NCI-H1092 (cell line): ENCODE measurements at places on chromosomes 5 and 9.
A peak's percentile ranks its signal among the peaks of the same experiment; 100 is the strongest.

GRCh38 chr5:181223729-181224389, 778 bp downstream of the TRIM41 start:
- no peak for DNase-seq

DNA sequence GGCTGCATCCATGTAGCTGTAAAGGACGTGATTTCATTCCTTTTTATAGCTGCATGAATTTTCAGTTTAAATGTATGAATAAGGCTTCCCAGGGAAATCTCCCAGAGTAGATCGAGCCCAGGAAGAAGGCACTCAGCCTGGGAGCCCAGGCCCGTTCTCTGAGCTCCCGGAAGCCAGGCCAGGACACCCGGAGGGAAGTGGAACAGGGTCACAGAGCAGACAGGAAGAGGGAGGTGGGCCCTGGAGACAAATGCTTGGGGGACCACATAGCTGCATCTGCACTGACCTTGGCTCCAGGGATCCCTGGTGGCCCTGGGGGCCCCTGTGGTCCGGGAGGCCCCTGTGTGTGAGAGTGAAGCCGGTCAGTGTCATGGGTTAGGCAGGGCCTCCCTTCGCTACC, 19.7 kb upstream of the PHYKPL start:
- DNase-seq: no peak

GRCh38 chr9:119775410-119775809, 406.2 kb upstream of the BRINP1 start:
- DNase-seq: no peak

DNA sequence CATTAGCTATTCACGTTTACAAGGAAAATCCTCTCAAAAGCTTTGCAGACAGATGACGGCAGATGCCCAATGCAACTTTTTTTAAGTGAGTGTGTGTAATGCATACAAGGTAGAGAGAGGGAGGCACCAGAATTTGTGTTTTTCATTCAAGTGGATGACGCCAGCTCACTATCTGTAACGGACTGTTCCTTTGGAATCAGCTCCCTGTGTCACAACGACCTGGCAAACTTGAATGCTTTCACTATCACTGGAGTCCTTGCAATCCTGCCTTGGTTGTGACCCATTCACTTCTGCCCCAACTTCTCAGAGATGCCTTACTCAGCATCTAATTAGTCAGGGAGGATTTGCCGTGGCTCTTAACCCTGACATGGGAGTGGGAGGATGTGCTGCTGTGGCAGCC, 148.5 kb downstream of the BNC2 start:
- DNase-seq: no peak

DNA sequence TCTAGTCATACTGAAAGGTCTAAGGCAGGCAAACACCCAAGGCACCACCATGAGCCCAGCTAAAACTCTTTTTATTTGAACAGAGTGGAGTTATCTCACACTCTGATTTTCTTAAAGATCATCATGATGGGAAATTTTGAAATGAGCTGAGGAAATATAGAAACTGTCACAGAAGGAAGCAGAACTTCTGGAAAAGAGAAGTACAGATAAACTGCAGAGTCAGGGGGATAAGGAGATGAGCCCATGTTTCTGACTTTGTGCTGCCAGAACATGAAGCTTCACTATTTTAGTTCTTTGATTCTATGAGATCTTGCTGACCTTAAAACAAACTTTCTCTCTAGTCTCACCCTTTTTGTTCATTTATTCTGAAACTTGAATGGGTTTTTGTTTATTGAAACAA, 406.5 kb upstream of the EDIL3 start:
- DNase-seq: no peak

DNA sequence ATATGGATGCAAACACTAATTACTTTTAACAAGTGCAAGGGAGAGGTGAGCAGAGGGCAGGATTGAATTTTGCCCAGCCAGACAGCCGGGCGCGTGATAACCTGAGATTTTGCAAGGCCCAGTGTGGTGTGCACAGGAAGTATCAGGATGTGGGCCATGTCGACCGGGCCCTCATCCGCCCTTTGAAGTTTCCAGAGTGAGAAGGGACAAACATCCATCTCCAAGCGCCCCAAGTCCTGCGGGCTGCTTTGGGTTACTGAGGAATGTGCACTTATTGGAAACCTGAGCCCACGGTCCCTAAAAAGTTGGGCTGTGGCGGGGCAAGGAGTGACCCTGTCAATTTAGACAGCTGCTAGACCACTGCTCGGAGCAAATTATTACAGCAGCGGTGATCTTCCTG, 272.2 kb upstream of the IRX2 start:
- DNase-seq: no peak

- no peak for DNase-seq
These were observed 2.1 kb downstream of the RGS3 start for GRCh38 chr9:113465599-113466140.

- no peak for DNase-seq
These were observed 935.1 kb upstream of the WWC1 start for GRCh38 chr5:167356374-167356773.

- DNase-seq: no peak
These were observed 25.9 kb upstream of the PTAR1 start for GRCh38 chr9:69785757-69786156.

- no peak for DNase-seq
These were observed 77.3 kb downstream of the NNT start for GRCh38 chr5:43680286-43680685.

DNA sequence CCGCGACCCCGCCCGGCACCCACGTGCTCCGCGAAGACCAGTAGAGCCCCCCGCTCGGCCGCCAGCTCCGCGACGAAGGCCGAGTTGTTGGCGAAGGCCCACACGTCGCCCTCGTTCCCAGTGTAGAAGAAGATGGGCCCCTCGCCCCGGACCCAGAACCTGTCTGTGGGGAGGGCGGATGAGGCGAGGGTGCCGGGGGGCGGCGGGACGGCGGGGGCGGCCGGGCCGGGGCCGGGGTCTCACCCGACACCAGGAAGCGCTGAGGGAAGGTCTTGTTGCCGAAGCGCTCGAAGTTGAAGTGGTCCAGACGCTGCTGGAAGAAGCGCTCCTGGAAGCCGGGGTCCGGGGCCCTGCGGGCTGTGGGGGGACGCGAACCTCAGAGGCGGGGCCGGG, 317 bp downstream of the DPP7 start:
- DNase-seq: no peak

GRCh38 chr5:175718401-175719108, 60.7 kb downstream of the HRH2 start:
- no peak for DNase-seq

- DNase-seq: no peak
These were observed 39.7 kb downstream of the BNC2 start for GRCh38 chr9:16830806-16831205.

DNA sequence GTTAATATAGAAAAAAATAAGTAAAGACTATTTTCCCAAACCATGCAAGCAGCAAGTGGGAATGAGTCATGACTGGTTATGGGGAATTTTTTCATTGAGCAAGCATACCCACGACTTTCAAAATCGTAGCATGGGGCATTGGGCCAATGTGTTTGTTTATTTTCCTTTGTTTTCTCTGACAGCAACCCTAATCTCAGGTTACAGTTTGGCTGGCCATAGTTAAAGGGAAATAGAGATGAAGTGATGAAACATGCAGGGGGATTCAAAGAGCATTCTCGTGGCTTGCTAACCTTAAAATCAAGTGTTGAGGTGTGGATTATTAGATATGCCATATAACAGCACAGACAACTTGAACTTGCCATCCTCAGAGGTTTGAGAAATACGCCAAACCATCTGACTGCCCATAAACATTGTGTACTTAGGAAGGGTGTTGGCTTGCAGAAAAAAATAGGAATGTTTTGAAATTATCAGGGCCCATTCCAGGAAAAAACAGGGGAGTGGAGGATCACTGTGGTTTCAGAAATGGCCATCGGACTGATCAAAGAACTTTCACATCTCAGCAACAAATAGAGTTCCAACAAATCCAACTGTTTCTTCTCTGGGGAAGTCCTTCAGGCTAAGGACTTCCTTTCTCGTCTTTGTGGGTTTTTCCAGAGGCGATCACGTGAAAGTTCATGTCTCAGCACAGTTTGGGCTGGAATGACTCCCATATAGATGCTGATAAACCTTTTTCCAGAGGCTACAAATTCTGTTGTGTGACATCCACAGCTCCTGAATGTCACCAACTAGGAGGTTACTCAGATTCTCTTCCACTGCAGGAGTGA, 259.1 kb downstream of the SYK start:
- DNase-seq: peak; percentile 74

GRCh38 chr9:130064621-130065020, 10.9 kb downstream of the GPR107 start:
- DNase-seq: no peak

GRCh38 chr5:171421331-171422262, 2.1 kb downstream of the FGF18 start:
- no peak for DNase-seq

DNA sequence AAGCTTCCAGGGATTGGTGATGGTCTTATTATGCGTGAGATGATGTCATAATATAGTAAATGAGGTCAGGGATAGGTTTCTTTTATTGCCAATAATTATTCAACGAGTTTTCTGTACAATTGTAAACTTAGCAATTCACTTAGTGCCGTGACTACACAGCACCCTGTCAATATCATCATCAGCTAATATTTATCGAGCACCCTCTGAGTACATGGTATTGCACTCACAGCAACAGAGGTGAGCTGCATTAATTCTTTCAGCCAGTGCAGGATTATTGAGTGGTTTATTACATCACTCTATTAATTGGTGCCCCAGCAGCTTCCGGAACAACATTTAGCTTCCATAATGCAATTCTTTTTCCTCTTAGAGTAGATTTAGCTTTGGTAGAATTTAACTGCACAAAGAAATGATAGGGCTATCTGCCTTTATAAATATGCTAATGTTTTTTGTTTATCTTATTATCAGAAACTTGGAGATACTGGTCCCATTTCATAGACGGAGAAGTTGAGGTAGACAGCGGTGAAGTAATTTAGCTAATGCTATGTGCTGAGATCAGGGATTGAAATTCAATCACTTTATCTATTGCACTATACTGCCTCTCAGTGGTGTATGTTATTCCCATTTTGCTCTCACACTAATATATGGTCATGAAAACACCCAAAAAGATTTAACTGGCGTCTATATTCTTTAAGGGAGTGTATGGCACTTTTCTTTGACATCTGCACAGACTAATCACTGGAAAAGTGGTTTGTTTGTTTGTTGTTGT, 726.1 kb upstream of the WWC1 start:
- DNase-seq: no peak

GRCh38 chr5:101112645-101113044, 209.6 kb upstream of the ST8SIA4 start:
- DNase-seq: no peak

- DNase-seq: no peak
These were observed 17.4 kb upstream of the NIM1K start for GRCh38 chr5:43174586-43174985.

DNA sequence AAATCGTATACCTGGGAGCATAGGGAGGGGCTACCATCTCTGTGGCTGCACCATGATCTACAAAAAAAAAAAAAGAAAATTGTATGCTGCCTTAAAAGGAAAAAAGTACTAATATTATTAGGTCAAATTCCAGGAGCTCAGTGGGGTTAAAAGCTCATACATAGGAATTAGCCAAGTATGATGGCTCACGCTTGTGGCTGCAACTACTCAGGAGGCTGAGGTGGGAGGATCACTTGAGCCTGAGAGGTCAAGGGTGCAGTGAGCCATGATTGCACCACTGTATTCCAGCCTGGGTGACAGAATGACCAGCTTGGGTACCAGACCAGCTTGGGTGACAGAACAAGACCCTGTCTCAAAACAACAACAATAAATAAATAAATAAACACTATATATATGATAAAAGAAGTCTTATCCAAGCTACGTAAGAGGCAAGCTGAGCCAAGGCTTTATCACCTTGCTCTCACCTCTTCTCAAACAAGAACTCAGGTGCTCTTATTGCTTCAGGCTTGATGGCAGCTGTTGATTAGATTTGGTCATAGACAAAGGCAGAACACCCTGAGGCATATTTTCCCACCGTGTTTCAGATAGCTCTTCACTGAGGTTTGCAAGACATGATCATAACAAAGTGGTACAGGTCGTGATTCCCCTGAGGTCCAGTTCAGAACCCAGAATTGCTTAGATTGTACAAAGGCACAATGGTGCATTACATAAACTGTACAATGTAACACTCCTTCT, 3.3 kb upstream of the FBXW11 start:
- no peak for DNase-seq

DNA sequence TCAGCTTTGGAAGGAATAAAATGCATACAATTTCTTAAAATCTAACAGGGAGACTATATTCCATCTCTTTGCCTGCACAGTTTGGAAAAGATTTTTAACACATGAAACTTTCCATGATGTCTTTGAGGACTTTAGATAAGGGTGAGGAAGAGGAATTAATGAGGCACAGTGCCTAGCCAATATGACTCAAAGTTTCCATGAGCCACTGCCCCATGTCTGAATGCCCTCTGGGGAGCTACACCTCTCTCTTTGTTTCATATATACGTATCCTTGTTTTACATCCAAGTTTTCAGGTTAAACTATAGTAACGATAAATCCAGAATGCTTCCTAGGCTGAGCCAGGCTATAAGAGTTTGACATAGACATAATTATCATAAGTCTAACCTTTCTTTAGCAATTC, 349.3 kb upstream of the TLE4 start:
- DNase-seq: no peak

DNA sequence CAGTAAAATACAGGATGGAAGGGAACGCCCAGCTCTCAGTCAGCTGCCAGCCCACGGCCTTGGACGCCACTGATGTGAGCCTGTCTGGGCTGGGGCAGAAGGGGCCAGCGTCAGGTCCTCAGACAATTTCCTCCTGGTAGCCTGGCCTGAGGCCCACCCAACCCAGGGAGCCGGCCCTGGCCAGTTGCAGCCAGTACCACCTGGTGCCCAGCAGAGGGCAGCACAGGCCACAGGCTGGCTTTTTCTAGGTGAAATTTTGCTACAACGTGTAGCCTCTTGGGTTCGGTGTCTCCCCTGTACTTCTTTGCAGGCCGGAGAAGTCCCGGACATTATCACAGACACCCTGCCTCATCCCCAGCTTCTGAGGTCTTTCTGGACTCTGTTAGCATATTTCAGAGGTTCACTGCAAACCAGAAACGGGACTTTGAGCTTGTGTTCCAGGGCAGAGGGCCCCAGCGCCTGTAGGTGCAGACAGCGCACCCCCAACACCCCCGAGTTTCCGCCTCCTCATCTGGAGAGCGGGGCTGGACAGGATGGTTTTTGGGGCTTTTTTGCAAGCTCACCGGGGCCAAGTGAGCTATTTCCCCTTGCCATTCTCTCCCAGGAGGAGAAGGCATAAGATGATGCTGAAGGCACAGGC, 45.9 kb upstream of the KCNMB1 start:
- DNase-seq: peak; percentile 10

DNA sequence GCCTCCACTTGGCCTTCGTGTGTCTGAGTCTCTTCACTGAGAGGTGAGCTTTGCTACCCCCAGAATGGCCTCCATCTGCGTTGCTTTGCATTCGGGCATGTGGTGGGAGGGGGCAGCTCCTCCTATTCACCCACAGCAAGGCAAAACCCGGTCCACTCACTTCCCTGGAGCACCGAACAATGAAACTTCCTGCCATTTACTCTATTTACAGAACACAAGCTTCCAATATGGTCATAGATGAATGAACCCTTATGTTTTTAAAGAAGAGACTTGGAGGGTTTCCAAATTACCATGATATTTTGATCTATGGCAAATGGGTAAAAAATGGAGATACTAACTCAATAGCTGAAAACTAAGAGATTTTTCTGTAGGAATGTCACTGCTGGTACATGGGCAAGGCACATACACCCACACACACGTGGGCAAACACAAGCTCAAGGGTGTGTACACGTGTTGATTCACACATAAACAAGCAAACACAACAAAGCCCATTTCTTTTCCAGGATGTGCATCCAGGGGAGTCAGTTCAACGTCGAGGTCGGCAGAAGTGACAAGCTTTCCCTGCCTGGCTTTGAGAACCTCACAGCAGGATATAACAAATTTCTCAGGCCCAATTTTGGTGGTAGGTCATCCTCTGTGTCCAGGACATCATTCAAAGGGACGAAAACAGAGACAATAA, 5.2 kb downstream of the GABRP start:
- no peak for DNase-seq
